ENCODE measurements at places on chromosomes 11 and 22.
A peak's percentile ranks its signal among the peaks of the same experiment; 100 is the strongest.

- no peak for DNase-seq
Measured at GRCh38 chr11:119371778-119372182, 9.7 kb downstream of the USP2 start.

- no peak for DNase-seq
Measured at GRCh38 chr22:35103761-35104160, 37.8 kb downstream of the ISX start.

DNA sequence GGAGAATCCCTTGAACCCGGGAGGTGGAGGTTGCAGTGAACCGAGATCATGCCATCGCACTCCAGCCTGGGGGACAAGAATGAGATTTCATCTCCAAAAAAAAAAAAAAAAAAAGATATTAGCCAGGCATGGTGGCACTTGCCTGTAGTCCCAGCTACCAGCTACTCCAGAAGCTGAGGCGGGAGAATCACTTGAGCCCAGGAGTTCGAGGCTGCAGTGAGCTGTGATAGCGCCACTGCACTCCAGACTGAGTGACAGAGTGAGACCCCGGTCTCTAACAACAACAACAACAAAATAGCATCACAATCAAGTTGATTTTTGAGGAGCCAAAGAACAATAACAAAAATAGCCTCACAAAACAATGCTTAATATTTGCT, 2.3 kb downstream of the PMM1 start:
- DNase-seq, result no peak

DNA sequence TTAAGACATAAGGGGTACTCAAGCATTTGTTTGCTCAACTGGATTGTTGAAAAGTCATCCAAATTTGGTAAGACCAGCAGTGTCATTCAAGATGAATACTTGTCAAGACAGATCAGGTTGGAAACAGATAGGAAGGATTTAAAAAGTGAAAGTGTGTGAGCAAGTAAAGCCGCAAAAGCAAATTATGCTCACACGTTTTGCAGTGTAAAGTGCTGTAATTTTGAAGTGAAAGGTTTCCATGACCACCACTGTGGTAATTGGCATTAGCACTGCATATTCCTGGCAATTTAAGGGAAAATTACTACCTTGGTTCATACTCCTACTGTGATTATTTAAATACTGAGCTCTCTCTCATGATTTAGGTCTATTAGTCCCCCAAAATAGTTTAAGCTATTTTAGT, 704.1 kb upstream of the CCDC179 start:
- no peak for DNase-seq

DNA sequence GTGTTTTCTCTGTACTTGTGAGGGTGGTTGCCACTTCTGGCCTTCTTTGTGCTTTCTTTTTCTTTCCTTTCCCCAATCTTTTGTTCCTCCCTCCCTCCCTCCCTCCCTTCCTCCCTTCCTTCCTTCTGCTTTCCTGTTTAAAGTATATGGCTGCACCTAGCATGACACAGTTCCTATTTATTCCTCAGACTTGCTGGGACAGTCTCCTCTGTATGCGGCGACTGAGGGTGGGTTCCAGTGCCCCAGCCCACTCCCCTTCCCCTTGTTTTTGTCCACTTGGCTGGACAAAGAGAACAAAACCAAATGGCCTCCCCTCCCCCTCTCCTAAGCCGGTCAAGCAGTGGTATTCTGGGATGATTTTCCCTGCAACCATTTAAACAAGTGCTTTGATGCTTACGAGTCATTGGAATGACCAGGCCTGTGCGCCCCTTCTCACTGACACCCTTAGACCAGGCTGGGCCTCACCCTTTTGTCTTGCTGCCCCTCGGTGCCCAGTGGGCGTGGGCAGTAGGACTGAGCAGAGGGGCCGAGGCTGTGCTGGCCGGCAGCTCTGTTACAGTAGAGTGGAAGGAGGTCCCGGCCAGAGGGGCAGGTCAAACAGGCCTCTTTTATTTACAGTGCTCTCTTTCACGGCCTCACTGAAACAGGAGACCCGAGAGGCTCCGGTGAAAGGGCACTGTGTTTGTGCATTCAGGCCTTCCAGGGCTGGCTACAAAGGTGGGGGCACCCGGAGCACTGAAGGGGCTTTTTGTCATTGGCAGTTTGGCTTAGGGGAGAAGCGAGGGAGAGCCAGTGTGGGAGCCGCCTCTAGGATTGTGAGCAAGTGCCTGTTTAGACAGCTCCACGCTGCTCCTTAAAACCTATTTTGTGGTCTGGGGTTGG, 32.2 kb downstream of the ZBTB16 start:
- DNase-seq, result no peak

DNA sequence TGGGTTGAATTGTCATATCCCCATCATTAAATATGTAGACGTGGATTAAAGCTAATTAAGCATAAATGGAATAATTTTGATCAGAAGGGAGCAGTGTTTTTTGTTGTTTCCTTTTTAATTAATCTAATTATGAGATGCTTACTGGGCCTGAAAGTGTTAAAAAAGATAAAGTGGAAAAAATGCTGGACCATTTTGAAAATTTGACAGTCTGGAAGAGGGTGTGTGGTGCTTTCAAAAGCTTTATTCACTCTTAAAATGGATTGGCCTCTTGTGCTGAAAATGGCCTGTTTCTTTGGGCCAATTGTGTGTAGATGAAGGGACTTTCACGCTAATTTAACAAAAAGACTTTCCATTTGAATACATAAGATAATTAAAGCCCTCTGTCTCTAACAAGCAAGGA, 1.8 kb downstream of the TNRC6B start:
- no peak for DNase-seq

- DNase-seq, result no peak
Measured at GRCh38 chr11:98549571-98549970, 471.2 kb upstream of the CNTN5 start.

DNA sequence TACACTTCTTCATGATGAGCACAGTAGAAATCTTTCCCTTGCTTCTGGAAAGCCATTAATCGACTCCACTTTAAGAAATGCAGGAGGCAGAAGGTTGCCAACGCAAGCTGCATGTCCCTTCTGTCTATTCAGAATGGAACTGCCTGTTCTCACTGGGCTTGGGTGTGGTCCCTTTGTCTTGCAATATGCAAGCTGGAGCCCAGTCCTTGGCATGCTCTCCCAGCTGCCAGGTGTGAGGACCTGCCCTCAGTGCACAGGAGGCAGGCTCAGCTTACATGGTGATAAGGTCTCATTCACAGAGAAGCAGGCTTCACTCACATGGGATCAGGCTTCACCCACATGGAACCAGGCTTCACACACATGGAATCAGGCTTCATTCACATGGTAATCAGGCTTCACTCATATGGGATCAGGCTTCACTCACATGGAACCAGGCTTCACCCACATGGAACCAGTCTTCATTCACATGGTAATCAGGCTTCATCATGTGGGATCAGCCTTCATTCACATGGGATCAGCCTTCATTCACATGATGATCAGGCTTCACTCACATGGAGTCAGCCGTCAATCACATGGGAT, 59.2 kb upstream of the USP47 start:
- no peak for DNase-seq

GRCh38 chr11:1983601-1983961, 14.1 kb downstream of the H19 start:
- no peak for DNase-seq

DNA sequence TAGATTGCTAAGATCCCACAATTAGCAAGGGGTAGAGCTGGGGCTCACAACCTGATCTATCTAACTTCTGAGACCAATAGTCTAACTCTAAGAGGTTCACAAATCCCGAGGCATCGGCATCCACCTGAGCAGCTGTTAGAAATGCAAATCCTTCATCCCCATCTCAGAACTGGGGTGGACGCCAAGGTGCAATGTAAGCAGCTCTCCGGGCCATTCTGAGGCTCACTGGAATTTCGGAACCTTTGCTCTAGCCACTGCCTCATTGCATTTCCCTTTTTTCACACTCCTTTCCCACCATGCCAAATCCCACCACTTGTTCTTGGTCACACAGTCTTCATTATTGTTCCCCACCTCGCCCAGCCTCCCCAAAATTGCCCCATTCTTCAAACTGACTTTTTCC, 29.8 kb downstream of the MAML2 start:
- DNase-seq, result no peak

GRCh38 chr11:106012744-106013143, 9.3 kb downstream of the MSANTD4 start:
- DNase-seq, result no peak

GRCh38 chr22:47205554-47205953, 443.1 kb downstream of the TBC1D22A start:
- DNase-seq, result no peak

GRCh38 chr11:75317446-75318122, 33.9 kb downstream of the ARRB1 start:
- no peak for DNase-seq

DNA sequence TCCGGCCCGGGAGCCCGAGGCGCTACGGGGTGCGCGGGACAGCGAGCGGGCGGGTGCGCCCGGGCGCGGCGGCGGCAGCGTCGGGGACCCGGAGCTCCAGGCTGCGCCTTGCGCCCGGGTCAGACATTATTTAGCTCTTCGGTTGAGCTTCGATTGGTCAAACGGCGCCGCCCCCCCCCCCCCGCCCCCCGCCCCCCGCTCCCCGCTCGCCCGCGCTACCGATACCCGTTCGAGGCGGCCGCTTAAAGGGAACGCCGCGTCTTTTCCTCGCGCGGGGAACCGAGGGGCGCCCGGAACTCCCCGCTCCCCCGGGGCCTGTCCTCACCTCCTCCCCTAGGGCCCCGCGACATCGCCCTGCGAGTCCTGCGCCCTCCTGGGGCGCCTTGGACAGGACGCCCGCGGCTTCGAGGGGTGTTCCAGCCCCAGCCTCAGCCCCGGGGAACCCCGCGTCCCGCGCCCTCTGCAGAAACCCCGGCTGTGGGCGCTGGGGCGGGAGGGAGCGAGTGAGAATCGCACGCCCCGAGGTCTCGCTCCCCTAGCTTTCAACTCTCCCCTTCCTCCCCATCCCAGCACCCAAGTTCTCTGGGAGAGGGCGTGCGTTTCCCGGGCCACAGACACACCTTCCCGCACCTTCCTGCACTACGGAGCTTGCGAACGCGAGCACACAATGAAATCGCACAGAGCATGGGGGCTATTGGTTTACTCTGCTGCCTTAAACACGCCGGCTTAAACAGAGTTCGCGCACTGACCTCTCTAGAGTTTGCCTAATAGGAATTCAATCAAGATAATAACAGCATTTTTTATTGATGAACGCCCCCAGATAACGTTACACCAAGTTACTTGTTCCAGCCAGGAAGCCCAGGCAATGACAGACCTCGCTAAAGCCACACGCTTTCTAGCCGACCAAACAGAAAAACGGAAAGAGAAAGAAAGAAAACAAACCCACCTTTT, at the start of gene BDNF:
Gene BDNF, minus strand, starts transcription at position 105 of the 951 bp plus-strand sequence. CDS start 41,891 bp downstream, outside the sequence.
- DNase-seq, result no peak

- peak; percentile 48 for DNase-seq
Measured at GRCh38 chr11:105000797-105001196, 22.2 kb downstream of the CASP5 start.

- no peak for DNase-seq
Measured at GRCh38 chr11:21174781-21175180, 505.4 kb downstream of the NELL1 start.

DNA sequence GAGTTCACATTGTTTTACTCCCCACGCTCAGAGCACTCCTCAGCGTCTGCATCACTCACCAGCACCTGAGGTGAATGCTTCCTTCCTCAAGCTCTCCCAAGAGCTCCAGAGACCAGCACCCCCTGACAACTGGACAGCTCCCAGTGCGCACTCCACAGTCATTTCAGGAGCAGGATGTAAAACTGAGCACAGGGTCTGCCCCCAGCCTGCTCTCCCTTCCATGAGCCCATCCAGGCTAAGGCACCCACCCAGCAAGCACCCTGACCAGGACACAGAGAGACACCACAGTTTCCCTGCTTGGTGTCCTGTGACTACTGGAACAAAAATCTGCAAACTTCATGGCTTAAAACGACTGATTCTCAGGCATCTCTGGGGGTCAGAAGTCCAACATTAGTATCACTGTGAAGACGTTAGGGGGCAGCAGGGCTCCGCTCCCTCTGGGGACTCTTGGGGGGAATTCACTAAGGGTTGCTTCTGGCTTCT, 3.3 kb downstream of the SCGB1D2 start:
- DNase-seq, result no peak

DNA sequence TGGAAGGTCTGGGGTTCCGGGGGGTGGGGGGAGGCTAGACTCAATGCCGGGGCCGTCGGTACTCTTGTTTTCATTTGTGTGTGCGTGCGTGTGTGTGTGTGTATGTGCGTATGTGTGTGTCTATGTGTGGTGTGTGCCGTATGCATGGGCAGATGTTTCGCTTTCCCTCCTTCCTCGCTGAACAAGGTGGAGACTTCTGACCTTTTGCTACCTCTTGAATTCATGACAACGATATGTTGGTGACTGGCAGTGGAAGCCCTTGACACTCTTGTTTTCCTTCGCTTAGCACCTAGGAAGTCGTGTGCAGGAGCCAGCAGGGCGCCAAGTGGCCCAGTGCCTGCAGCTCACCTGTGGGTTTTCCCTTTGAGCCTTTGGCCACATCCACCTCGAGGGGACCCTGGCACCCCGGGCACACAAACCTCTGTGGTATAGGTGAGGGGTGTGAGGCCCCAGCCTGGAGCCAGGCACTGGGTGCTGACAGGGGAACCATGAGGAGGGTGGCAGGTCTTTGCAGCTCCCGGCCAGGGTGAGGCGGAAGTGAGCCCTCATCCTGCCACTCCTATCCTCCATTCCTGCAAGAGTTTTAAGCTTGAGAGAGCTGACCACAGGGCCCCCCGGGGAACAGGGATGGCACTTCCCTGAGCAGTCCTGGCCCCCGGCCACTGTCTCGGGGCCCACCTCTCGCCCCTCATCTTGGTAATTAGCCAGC, 19.3 kb upstream of the TMEM191C start:
- DNase-seq, result no peak

GRCh38 chr22:30209642-30210041, 36.9 kb downstream of the LIF start:
- no peak for DNase-seq

DNA sequence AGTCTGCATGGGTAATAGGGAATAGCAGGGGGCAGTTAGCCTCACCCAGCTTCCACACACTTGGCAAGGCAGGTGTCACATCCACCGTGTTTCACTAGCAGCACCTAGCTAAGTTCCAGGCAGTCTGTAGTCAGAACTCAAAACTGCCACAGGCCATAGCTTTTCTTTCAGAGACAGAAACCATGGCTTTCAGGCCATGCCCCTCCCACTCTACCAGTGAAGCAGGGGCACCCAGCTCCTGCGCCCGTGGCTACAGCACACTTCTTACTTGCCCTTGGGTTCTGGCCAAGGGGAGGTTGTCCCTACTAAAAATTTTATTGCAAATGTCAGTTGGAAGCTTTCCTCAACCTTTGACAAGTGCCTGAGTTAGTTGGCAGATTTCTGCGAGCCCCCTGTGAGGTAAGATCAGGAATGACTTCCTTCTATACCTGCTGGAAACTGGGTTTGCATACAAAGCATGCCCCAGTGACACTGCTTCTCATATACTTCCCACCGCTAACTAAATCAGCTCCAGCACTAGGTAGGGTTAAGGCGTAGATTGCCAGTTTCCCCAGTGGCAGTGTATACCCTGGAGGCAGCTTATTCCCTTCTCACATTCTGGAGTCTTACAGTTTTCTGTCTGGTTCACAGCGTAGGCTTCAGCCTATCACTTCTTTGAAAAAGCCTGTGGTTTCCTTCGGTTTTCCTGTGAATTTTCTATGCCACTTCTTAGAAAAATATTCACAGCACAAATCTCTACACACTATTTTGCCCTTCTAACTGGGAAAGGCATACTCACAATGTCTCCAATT, 139.0 kb upstream of the LUZP2 start:
- no peak for DNase-seq

- DNase-seq, result no peak
Measured at GRCh38 chr22:50269573-50269969, 609 bp downstream of the MAPK11 start.

All from CD8-positive, alpha-beta memory T cell (primary cell).